ENCODE measurements at places on chromosomes 16 and 17. TPM values are rescaled to one million over a fixed set of nuclear protein-coding genes. Genes with fewer than 3 reads are reported as not detected.

CMTM4 gene
- total RNA-seq: 37.2 TPM

MT1A gene
- total RNA-seq: 34.1 TPM

TSPOAP1 gene
- not detected for total RNA-seq

SLFN12L gene
- total RNA-seq: not detected

SRCAP gene
- 25.8 TPM for total RNA-seq

GLTPD2 gene
- not detected for total RNA-seq

ECI1 gene
- total RNA-seq: 44.3 TPM

C17orf50 gene
- total RNA-seq: 0.59 TPM

STAC2 gene
- 2.9 TPM for total RNA-seq

MCRIP2 gene
- total RNA-seq: 16.7 TPM

ARL6IP1 gene
- total RNA-seq: 251 TPM

TMEM114 gene
- total RNA-seq: not detected

SECTM1 gene
- total RNA-seq: 2.5 TPM

PIK3R6 gene
- total RNA-seq: not detected

LRRC36 gene
- total RNA-seq: not detected

SLC43A2 gene
- 4.0 TPM for total RNA-seq

PRSS33 gene
- not detected for total RNA-seq

FBXO39 gene
- total RNA-seq: not detected

UNC13D gene
- 6.2 TPM for total RNA-seq

BCAR1 gene
- 114 TPM for total RNA-seq

GDPD3 gene
- 1.8 TPM for total RNA-seq

POLG2 gene
- total RNA-seq: 17.2 TPM

GPR139 gene
- not detected for total RNA-seq

PRSS27 gene
- 1.8 TPM for total RNA-seq

SCGB1C2 gene
- total RNA-seq: not detected

ELMO3 gene
- total RNA-seq: 0.70 TPM

SLC6A2 gene
- not detected for total RNA-seq

PMFBP1 gene
- not detected for total RNA-seq

PIPOX gene
- 0.26 TPM for total RNA-seq

WFIKKN2 gene
- not detected for total RNA-seq

VPS4A gene
- 31.7 TPM for total RNA-seq

FOXO3B gene
- 4.0 TPM for total RNA-seq

USP36 gene
- 62.2 TPM for total RNA-seq

NPIPA3 gene
- 1.1 TPM for total RNA-seq
